Thyroid gland (tissue), 4 donors: ENCODE measurements at places on chromosomes 3 and 15. TPM values are rescaled to one million over a fixed set of nuclear protein-coding genes. Genes with fewer than 3 reads are reported as not detected.

PDHB gene
- 51.5 TPM for total RNA-seq

CCRL2 gene
- total RNA-seq: 0.68 TPM

DNA sequence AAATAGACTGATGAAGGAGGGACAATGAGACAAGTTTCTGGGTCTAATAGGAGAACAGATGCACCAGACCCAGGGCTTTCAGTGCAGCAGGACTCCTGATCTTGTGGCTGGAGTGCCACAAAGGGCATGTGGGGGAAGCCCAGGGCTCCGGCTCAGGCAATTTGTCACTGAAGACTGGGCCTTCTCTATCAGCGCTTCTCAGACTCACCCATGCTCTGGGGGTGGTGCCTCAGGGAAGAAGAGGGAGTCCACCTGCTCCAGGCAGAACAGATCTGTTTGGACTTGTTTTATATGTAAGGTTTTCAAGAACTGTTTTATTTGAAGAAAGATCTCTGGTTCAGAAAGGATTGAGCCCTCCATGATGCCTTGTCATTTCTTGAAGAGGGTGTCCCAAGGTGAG lies 112.4 kb upstream of the TLE3 start:
- DNase-seq: no peak

CRTAP gene
- 504 TPM for total RNA-seq

GRCh38 chr3:109863701-109864100 lies 526.4 kb upstream of the DPPA4 start:
- DNase-seq: no peak

DPPA2 gene
- not detected for total RNA-seq
